Midbrain (tissue), 1 donor: ENCODE measurements at places on chromosomes 2 and 18.

DNA sequence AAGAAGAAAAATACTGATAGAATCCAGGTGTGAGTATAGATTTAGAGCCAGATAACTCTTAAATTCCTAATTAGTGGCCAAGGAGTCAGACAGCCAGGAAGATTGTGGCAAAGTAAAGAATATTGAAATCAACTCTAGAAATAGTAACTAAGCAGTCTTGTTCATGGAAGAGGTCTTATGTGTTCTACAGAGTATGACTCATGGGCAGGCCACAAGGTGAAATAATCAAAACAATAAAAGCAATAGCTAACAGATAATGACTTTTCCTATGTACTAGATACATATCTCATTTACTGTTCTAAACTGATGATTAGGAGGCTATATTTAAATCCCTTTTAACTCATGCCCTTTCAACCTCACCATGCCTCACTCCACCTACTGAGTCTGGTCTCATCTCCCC lies 227.4 kb upstream of the COL3A1 start:
- no peak for DNase-seq

DNA sequence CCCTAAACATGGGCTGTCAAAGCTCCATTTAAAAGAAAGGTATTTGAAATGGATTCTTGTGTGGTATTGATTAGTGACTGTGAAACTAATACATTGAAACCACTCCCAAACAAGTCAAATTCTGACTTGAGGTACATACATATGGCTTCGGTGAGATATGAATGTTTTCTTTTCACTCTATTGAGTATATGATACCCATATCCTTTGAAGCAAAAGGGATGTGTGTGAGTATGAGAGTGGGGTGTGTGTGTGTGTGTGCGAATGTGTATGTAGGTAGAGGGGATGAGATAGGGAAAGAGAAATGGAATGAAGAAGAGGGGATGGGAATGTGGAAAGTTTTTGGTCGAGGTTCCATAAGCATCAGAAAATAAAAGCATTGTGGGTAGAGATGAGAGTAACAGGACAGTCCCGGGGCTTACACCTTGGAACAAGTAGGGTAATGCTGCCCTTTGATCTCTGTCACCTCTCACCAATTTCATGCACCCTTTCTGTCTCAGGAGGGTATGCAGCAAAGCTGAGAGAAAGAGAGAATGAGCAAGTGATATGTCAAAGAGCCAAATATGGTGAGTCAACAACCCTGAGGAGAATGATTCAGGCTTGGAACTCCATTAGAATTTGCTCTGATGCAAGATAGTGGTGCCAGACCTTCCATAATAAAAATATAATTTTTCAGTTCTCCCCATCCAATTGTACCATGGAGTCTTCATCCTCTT lies 64.0 kb upstream of the ZEB2 start:
- DNase-seq: no peak

- DNase-seq: peak; percentile 34
These were observed 277.4 kb upstream of the MC4R start for GRCh38 chr18:60649842-60650536.

- DNase-seq: no peak
These were observed 45.4 kb downstream of the ST8SIA5 start for GRCh38 chr18:46711444-46711863.

- DNase-seq: no peak
These were observed 410.5 kb upstream of the CNTNAP5 start for GRCh38 chr2:123614596-123614995.

- DNase-seq: no peak
These were observed 16.4 kb downstream of the ALPK2 start for GRCh38 chr18:58612315-58613055.

DNA sequence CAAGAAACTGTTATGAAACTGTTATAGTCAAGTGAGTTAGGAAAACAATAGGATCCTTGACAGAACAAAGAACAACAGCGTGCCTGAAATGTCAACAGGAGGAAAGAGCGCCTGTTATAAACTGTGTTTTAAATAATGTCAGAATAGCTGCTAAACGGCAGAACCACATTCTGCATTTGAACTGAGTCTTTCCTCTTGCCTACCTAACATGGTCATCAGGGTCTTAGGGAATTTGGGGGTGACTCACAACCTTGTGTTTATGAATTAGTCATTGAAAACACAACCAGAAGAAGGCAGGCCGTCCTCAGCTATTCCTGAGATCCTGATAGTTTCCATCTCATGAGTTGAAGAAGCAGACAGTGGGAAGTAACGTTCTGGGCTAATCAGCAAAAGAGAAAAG lies 222.0 kb upstream of the FN1 start:
- DNase-seq: no peak

- no peak for DNase-seq
These were observed 40.2 kb downstream of the MBP start for GRCh38 chr18:77092104-77093066.

DNA sequence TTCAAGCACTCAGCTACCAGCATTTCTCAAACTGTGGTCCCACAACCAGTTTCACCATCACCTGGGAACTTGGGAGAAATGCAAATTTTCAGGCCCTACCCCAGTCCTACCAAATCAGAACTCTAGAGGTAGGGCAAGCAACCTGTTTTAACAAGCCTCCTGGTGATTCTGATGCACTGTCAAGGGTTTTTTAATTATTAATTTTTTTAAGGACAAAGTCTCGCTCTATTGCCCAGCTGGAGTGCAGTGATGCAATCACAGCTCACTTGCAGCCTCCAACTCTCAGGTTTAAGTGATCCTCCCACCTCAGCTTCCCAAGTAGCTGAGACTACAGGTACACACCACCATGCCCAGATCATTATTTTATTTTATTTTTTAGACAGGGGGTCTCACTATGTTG lies 7.8 kb downstream of the ACMSD start:
- DNase-seq: no peak

GRCh38 chr2:233250568-233250967 lies 905 bp upstream of the ATG16L1 start:
- no peak for DNase-seq

GRCh38 chr2:179726461-179727180 lies 134.8 kb downstream of the ZNF385B start:
- no peak for DNase-seq

- no peak for DNase-seq
These were observed 72.9 kb upstream of the RPL31 start for GRCh38 chr2:100929147-100929546.

DNA sequence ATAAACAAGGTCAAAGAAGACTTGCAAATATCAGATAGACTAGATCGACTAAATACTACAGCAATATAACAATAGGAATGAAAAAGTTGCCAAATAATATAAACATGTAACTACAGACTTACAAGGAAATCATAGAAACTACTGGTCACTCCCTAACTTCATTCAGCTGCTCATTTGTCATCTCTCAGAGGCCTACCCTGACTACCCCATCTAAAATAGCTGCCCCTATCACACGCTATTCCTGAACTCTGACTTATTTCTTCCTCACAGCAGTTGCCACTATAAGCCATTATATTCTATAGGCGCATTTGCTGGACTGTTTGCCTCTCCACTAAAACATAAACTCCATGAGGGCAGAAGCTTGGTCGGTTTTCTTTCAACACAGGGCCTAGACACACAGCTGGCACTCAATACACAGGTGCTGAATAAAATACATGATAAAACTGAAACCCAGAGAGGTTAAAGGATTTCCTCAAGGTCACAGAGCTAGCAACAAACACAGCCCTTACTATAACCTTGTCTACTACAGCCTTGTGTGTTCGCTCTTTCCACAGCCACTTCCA lies 1.8 kb downstream of the STRN start:
- DNase-seq: no peak

- DNase-seq: no peak
These were observed 29.0 kb downstream of the PHLPP1 start for GRCh38 chr18:62744076-62744968.

DNA sequence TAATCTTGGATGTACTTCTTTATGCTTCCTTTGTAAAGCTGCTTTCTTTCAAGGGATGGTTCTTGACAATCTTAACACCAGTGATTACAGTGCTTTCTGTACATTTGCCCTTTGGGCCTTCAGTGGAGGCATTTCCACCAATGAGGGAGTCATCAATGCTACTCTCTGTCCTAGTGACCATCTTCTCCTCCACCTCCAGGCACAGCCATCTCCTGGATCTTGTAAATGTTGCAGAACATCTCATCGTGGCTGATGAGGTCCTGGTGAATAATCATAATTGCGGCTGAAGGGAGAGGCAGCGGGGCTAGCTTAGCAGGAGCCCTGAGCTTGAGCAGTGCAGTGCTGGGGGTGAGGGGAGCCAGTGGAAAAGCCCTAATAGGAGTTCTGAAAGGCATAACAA lies 32.5 kb downstream of the IDH1 start:
- no peak for DNase-seq

- DNase-seq: no peak
These were observed 184.6 kb downstream of the ARHGAP15 start for GRCh38 chr2:143313861-143314260.

DNA sequence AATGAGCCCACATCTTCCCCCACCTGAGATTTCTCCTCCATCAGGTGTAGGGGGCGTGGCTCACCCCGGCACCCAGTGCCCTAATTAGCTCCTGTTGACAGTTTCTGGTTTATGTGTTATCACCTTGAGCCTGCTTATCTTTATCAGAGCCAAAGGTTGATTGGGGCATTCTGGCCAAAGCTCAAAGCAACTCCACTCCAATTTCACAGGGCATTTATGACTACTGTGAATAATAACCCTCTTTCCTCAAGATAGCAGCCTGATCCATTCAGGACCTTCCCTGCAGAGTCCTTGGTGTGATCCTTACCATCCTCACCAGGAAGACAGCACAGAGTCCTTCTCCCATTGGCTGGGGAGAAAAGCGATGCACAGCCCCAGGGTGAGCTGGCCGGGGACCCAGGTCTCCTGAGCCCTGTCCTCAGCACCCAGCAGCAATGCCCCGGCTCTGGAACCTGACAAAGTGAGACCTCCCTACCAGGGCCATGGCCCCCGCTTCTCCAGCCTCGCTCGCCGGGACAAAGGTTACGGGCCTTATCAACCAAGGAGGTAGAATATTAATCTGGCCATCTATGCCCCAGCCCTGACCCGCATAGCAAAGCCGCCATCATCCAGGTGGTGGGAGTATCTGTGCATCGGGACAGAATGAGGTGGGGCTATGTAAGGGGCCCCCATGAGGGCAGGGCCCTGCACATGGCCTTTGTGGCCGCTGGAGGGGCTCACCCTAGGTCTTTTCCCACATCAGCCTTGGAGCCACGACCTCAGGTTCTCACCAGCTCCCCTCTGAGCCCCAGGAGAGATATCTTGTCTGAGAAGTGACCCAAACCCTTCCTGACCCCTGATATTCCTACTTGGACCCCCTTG lies 64.5 kb downstream of the ZFP36L2 start:
- DNase-seq: no peak

- DNase-seq: no peak
These were observed 438.3 kb upstream of the LRATD1 start for GRCh38 chr2:14194233-14194632.

DNA sequence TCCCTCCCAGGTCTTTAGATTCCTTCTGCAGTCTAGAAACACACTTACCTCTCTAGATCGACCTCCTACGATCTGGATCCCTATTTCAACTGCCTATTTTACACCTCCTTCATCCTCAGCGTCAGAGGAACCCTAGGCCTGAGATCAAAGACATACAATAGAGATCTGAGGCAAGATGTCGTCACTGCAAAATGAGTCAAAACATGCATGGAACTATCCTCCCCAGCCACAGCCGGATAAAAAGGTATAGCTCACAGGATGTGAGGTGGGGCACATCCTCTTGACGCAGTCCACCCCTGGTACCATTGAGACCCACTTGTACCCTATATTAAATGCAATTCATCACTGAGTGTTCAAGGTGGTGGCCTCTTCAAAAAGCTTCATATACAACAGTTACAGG lies 63.7 kb upstream of the DNAJC10 start:
- DNase-seq: no peak

GRCh38 chr2:163135256-163135655 lies 296.7 kb upstream of the KCNH7 start:
- DNase-seq: no peak

- DNase-seq: no peak
These were observed 32.7 kb downstream of the DSG4 start for GRCh38 chr18:31409276-31409675.

DNA sequence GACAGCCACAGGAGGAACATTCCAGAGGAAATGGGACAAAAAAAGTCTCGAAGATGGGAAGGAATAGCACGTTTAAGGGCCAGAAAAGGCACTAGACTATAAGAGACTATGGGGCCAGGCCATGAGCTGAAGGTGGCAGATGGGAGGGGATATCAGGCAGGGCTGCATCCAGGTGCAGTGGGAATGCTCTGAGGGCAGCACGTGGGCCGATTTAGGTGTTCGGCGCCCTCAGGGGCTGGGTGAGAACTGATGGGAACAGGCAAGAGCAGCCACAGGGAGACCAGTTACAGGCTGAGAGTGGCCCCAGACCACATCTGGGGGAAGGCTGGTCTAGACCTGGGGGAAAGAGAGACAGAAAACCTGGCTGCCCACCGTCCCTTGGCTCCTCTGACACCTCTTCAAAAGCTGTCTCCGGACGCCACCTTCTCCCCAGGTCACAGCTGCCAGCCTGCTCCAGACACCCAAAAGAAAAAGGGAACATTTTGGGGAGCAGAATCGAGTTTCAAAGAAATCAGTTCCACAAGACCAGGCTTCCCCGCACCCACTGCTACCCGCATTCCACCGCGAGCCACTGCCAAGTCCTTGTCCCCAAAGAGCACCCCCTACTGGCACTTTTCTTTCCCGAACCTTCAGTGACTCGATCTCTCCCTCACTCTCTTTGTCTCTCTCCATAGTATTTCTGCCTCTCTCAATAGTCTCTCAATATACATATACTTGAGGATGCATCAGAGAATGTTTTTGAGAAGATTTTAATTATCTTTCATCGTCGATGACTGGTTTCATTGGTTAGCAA lies 190.1 kb upstream of the AGAP1 start:
- DNase-seq: no peak

- DNase-seq: no peak
These were observed 98.7 kb downstream of the FEZ2 start for GRCh38 chr2:36499128-36499820.

DNA sequence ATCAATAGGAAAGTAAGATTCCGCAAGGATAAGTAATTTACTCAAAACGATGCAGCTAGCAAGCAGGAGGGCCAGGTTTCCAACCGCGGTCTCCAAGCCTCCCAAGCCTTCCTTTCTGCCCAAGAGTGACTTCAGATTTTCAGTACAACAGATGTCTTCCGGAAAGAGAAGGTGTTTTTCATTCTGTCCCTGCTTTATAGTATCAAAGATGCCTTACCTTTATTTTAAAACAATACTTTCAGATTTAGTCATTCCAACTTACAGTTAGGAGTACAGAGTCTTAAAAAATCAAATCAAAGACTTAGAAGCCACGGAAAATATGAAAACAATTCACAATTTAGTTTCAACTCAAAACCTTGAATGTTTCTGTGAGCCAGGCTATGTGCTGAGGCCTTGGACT lies 43.6 kb downstream of the CYB5A start:
- DNase-seq: no peak

DNA sequence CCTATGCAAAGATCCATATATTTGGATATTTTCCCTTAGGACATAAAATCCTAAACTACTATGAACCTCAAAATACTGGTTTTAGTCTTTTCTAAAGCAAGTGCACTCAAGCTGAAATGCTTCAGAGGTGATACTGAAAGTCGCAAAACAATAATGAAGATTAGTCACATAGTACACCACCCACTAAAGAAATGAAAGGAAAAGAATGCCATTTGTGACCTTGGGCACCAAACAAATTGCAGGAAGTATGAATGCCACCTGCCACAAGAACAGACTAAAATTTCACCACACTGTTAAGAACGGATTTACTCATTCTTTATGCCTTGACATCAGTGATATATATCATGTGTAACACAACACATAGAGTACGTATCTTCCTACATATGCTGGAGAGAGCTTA lies 161.5 kb downstream of the ZNF521 start:
- DNase-seq: no peak
